ENCODE measurements at places on chromosomes 5 and 9. TPM values are rescaled to one million over a fixed set of nuclear protein-coding genes. Genes with fewer than 3 reads are reported as not detected.

The ROR2 gene
- total RNA-seq, result 5.5 TPM

The NUDCD2 gene
- total RNA-seq, result 21.8 TPM

The C5orf47 gene
- not detected for total RNA-seq

The C9orf43 gene
- not detected for total RNA-seq

The TAS2R1 gene
- total RNA-seq, result not detected

The SH3TC2 gene
- total RNA-seq, result 1.4 TPM

The NTNG2 gene
- 7.6 TPM for total RNA-seq

The MOB3B gene
- total RNA-seq, result 17.8 TPM

The IQGAP2 gene
- total RNA-seq, result 31.0 TPM
